ENCODE measurements at places on chromosomes 16 and 17.

- DNase-seq, result no peak
Measured at GRCh38 chr16:369866-370436, 387 bp downstream of the MRPL28 start.

- no peak for DNase-seq
Measured at GRCh38 chr17:43669971-43670644, 8.4 kb upstream of the MEOX1 start.

GRCh38 chr17:51707216-51707615 lies 446.9 kb downstream of the UTP18 start:
- no peak for DNase-seq

- no peak for DNase-seq
Measured at GRCh38 chr16:85546585-85547447, 66.3 kb upstream of the GSE1 start.

DNA sequence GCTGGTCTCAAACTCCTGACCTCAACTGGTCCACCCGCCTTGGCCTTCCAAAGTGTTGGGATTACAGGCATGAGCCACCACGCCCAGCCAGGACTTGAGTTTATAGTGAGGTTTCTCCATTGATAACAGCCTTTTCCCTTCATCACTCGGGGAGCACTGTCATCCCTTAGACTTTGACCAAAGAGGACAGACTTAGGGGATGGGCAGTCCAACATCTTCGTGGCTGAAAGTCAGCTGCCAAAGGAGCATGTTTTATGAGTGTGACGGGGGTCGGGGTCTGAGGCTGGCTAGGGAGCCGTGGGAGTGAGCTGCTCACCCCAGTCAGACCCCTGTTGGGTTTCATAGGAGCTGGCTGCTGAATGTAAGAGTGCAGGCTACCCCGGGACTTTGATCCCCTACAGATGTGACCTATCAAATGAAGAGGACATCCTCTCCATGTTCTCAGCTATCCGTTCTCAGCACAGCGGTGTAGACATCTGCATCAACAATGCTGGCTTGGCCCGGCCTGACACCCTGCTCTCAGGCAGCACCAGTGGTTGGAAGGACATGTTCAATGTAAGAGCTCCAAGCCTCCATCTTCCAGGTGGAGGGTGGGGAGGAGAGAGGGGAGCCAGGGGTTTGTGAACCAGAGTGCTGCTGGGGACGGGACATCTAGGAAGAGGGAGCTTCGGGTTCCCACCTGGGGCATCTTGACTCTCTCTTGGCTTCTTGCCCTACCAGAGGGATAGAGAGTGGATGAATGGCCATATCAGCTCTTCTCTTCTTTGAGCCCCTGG lies 3.1 kb downstream of the DHRS11 start:
- no peak for DNase-seq

DNA sequence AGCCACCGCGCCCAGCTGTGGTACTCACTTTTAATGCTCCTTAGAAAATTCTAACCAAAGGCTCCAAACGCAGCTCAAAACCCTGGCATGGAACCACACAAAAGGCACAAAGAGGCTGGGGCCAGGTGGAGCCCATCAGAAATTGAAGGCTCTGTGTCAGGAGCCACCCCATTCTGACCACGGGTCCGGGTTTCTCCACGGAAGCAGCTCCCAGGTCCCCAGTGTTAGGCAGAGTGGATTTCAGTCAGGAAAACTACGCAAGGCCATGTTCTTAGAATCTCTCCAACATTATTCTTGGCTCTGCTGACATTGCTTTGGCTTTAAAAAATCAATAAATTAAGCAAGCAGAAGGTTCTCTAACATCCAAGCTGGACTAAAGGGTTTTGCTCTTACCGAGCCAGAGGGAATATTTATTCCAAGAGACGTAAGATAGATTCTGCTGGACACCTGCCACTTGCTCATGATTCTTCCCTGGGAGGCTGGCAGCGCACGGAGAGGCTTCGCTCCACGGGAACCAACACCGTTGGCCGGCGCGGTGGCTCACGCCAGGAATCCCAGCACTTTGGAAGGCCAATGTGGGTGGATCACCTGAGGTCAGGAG lies 93.5 kb downstream of the NXN start:
- no peak for DNase-seq
